ENCODE measurements at places on chromosomes 2 and 18.

- DNase-seq = no peak
These were observed 252.6 kb upstream of the LINC00305 start for GRCh38 chr18:64401268-64402060.

- DNase-seq = no peak
These were observed 14.0 kb downstream of the TNS1 start for GRCh38 chr2:217988840-217989204.

- peak; percentile 26 for DNase-seq
These were observed 2.3 kb downstream of the PTGR3 start for GRCh38 chr18:75206452-75207309.

GRCh38 chr2:105576440-105577241 is 168.1 kb upstream of the NCK2 start:
- peak; percentile 48 for DNase-seq

DNA sequence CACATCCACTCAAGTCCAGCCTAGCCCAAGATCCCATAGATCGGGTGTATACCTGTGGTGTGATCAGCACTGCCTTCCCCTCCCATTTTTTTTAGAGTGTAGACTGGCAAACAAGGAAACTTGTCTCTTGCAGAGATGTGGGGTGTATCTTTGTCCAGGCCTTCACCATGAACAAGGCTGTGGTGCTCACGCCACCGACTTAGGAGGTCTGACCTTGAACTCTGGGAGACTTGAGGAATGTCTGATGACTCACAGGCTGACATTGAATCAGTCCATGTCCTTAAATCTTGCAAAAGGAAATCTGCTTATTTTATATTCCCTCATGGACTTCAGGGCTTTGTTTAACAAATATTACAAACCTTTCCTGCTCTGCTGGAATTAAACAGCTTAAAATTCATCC is 4.5 kb upstream of the CTIF start:
- DNase-seq = peak; percentile 63

DNA sequence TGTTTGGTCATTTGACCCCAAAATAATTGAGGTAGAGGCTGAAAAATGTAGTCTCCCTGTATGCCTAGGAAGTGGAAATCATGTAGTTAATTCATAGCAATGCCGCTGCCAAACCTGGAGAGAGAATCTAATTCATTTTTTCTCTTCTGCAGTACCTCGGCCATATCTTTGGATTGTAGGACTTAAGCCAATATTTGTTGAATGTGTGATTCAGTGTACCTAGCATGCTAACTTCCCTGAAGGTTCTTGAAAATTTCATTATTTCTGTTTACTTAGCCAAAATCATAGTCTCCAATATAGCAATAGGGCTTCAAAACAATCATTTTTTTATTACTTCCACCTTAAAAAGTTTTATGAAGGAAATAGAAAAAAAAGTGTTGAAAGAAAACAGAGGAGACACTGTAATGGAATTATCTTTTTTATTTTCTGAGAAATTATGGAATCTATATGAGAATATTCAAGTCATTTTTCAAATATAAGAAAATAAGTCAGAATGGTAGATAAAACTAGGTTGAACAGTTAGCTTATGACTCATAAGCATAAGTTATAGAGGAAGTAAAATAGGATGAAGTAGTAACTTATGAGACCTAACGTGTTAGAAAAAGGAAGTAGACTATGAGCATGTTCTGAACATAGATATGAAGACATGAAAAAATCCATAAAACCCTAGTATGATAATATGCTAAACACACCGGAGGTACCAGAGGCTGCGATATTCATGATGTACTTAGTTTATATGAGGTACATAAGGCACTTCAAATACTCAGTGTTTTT is 35.2 kb upstream of the CDH19 start:
- DNase-seq = no peak

- no peak for DNase-seq
These were observed 106.7 kb downstream of the NEDD4L start for GRCh38 chr18:58150772-58151171.

DNA sequence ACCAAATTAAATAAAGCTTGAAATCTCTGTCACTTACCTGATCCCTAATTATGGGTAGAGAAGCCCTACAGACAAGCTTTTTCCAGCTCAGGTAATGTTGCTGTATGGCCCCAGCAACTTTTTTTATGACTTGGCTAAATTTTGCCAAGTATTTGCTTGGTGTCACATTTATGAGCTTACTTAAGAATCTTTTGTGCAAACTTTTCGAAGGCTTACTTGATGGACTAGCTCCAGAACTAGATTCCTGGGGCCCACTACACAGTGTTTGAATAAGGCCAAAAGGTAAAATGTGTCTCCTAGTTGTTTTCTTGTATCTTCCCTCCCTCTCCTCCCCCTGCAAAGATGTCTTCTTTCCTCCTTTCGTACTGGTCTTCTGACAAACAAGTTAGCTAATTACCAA is 257.9 kb downstream of the OSR1 start:
- no peak for DNase-seq

GRCh38 chr2:54675738-54676137 is 47.7 kb upstream of the EML6 start:
- no peak for DNase-seq

DNA sequence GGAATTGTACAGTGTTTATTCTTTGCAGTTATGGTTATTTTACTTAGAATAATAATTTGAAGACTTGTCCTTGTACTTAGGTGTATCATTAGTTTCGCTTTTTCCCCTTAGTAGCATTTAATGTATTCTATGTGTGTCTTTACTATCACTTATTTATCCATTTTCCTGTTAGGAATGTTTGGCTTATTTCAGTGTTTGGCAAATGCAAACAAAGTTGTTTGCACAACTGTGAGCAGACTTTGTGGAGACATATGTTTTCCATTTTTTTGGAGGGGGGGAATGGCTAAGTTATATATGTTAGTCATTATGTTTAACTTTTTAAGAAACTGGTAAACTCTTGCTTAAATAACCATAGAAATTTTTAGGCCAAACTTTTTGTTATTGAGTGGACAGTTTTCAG is 447.7 kb downstream of the SOX11 start:
- DNase-seq = no peak

GRCh38 chr18:79883461-79884293 is 67.8 kb downstream of the SLC66A2 start:
- DNase-seq = no peak

DNA sequence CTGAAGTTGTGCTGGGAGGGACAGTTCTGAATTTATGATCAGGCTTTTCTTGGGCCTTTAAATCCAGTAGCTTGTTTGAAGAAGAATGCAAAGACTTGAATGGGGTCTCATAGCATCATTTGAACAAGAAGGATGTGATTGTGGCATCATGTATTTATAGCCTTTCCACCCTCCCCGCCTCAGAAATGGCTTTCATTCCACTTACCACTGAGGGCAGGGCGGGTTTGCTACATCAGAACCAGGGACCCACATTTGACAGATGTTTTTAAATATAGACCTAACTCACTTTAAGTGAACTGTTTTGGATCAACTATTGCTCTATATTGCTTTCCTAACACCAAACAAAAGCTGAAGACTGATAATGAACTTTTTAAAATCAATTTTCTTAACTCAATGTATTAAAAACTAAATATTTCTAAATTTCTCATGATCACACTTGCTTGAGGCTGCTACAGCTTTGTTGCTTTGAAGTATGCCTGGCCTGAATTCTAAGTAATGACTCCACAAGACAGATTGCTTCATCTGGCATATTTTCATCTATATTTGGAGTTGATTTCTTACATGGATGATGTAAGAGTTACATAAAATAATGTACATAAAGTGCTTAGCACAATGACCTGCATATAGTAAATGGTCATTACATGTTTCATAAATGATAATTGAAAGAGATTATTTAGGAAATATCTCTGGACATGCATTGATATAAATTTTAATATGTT is 1552.9 kb upstream of the SLC39A10 start:
- no peak for DNase-seq

DNA sequence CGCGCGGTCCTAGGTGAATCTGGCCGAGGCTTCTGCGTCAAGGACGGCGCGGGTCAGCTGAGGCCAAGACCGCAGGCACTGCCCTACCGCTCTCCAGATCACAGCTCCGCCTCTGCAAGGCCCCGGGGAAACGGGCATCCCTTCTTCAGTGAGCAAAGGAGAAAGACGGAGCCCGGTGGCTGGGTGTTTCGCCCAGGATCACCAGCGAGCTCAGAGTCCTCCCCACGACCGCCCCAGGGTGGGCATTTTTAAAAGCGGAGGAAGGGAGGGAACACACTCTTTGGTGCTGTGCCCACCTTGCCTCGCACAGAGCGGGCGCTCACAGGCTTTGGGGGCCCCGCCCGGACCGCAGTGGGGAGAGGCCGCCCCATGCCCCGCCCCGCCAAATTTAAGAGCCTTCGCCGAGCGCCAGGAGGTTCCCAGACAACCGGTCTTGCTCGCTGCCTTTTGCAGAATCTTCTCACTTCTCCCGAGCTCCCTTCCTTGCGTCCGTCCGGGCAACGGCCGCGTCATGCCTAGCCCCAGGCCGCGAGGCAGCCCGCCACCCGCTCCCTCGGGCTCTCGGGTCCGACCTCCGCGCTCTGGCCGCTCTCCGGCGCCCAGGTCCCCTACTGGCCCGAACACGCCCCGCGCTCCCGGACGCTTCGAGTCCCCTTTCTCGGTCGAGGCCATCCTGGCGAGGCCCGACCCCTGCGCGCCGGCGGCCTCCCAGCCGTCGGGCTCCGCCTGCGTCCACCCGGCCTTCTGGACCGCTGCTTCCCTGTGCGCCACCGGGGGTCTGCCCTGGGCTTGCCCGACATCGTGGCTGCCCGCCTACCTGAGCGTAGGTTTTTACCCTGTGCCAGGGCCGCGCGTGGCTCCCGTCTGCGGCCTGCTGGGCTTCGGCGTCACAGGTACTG is at the start of gene NOTO:
NOTO (plus strand) TSS at position 419 of the 899 bp plus-strand sequence; CDS start at position 512, 93 bp downstream.
- no peak for DNase-seq

GRCh38 chr18:68267583-68267982 is 447.3 kb downstream of the TMX3 start:
- peak; percentile 67 for DNase-seq

DNA sequence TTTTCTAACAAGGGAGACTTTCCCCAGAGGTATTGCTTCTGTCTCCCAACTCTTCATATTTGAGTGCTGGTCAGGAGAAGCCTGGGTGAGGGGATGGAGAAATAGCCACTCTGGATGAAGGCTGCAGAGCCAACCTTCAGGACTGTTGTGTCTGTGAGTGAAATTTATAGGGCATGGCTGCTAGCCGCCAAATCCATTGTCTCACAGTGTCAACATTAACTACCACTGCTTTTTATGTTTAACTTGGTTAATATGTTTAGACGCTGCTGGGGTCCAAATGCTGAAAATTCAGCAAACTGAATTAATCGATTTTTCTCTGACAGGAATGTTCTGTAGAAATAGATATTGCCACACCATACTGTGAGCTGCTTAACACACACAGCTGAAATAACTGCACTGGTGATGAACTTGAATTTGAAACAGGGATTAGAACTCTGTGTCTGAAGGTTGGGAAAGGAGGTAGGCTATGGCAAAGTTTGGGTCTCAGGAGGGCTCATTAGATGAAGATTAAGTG is 281.0 kb downstream of the DCC start:
- DNase-seq = no peak

DNA sequence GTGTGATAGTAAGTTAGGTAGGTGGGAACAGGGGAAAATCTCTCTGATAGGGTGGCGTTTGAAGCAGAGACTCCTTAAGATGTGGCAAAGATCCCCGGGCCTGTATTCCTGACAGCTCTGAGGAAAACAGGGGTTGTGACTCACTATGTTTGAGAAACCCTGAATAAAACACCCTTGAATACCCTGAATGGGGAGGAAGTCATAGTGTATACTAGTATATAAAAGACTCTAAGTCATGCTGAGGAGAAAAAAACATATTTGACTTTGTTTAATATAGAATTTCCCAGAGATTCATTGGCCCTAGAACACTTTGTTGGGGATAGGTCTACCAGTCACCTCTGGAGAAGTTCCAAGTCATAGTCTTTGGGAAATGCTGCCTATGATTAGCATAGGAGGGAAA is 590.9 kb downstream of the IRS1 start:
- DNase-seq = peak; percentile 52

- no peak for DNase-seq
These were observed 219.6 kb upstream of the THUMPD2 start for GRCh38 chr2:39998617-39999016.

GRCh38 chr2:236855176-236855865 is 230.4 kb upstream of the COPS8 start:
- DNase-seq = no peak

DNA sequence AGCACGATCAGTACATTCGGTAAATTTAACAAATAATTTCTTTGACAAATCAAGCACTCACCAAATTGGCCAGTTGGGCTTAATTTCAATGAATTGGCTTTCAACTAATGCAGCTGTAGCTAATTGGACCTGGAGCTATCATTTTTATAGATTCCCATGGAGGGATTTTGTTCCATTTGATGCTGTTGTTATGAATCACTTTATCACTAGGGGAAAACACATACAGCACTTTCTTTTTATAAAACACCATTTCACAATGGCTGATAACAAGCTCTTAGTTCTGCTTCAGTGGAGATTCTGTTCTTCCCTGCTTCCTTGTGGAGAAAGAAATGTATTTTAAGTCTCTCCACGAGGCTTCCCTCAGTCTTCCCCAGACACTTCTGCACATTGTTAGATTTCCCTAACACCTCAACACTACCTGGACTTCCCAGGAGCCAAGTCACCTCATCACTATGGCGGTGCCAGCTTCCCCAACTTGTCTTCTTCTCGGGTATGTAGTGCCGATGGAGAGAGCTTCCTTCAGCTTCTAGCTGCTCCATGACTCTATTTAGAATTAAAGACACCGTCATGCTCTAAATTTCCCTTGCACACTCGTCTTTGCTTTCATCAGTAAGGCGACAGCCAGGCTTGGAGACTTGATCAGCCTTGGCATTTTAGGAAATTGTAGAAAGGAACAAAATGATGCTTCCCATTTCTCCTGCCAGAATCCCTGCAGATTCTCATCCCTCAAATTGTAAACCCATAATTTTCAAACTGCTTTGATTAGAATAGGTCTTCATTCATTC is 72.0 kb downstream of the INPP5D start:
- DNase-seq = no peak

DNA sequence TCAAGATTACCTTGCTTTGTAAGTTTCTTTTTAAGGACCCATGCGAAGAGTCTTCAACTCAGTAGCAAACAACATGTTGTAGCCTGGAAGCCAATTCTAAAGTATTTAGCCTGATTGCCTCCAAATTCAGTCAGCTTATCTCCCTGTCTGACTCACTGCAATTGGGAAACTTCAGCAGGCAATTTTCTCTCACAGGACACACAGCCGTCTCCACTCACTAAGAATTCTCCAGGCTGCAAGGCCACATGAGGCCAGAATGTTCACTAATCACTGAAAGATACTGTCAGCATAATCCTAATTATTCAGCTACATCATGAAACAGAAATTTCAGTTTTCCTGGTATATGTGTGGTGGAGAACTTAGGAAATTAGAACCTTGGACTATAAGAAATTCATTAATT is 78.1 kb upstream of the PDE1A start:
- DNase-seq = peak; percentile 46

DNA sequence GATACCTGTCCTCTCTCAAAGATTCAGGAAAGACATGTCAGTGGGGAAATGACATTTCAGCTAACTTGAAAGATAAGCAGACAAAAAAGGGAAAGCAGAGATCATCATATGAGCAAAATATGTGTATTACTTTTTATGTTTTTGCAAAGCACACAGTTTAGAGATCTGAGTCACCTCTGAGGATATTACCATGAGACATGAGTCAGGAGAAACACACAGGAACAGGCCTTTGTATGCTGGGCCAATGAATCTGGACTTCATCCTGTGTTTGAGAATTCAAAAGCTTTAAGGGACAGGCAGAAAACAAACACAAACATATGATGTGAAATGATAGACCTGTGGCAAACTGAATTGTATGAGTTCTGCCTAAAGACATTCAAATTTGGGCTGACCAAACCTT is 306.0 kb upstream of the EPC2 start:
- DNase-seq = peak; percentile 68

Data from astrocyte of the spinal cord (primary cell).